ENCODE measurements at places on chromosomes 1 and 21.

DNA sequence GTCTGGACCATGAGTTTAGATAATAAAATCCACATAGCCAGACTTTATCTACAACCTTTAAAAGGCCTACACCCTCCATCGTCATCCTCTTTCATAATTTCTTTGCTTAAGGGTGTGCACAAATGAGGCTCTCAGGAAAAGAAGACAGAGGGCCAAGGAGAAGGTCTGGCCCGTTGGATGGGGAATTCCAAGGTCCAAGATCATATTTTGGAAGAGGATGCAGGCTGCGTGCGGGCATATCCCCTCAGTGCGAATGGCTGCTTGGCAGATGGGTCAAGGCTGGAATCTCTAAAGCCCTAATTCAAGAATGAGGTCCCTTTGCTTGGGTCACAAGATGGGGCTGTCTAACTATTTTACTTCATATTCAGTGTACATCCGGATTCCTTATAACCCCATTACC lies 782.2 kb upstream of the NCAM2 start:
- DNase-seq: no peak

GRCh38 chr1:109252893-109253802 lies 3.8 kb downstream of the CELSR2 start:
- no peak for DNase-seq

DNA sequence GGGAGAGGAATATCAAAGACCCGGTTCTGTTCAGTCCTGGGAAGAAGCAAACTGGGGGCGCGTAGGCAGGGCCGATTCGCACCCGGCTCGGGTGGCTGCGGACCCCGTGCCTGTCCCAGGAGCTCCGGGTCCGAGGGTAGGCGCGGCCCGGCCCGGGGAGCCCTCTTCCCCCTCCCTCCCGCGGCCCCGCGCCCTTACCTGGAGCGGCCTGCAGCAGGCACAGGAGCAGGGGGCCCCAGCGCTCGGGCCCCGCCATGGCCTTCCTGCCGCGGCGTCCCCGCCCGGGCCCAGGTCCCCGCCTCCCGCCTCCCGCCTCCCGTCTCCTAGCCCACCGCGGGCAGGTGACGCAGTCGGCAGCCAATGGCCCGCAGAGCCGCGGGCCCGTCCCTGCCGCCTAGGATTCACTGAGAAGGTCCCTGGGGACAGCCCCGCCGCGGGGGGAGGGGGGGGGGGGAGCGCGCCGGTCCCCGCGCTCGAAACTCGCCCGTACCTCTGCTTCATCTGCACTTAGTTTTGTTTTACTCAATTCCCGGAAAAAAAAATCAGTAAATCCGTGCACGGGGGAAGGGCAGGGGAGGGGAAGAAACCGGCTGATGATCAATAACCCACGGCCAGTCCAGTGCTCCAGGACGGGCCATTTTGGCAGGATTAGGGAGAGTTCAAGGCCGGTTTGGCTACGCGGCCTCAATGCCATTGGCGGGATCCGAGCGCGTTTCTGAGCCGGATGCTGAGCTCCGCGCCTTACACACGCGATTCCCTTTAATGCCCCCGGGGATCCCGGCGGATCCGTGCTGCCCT lies at the start of gene IFNLR1:
Gene IFNLR1, minus strand, starts transcription at position 297 of the 798 bp plus-strand sequence. Its CDS starts 41 bp downstream, at position 256.
- DNase-seq: peak; percentile 86

DNA sequence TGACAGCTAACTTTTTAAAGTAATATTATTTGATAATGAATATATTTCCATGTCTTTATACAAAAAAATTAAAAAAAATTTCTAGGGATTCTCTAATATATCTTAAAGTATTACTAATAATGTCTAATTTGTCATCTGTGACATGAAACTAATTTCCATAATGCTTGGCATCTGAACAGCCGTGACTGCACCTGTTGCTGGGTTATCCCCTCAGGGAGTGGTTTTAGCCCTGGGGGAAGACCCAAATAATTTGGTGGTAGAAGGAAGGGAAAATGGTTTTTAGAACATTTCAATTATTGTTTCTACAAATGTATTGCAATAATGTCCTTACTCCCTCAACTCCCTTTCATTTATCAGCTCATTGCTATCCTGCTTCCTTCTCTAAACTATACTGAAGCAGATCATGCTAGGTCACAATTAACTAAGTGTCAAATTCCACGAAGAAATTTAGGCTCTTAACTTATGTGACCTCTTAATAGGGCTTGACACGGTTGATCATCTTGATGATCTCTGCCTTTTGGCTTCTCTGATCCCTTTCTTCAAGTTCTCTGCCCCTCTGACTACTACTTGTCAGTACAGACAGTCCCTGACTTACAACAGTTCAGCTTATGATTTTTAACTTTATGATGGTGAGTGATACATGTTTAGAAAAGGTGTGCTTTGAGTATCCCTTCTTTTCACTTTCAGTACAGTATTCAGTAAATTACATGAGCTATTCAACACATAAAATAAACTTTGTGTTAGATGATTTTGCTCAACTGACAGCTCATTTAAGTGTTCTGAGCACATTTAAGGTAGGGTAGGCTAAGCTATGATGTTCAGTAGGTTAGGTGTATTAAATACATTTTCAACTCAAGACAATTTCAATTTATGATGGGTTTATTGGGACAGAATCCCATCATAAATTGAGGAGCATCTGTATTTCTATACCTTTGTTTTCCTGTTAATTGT lies 26.4 kb upstream of the DPH5 start:
- no peak for DNase-seq

DNA sequence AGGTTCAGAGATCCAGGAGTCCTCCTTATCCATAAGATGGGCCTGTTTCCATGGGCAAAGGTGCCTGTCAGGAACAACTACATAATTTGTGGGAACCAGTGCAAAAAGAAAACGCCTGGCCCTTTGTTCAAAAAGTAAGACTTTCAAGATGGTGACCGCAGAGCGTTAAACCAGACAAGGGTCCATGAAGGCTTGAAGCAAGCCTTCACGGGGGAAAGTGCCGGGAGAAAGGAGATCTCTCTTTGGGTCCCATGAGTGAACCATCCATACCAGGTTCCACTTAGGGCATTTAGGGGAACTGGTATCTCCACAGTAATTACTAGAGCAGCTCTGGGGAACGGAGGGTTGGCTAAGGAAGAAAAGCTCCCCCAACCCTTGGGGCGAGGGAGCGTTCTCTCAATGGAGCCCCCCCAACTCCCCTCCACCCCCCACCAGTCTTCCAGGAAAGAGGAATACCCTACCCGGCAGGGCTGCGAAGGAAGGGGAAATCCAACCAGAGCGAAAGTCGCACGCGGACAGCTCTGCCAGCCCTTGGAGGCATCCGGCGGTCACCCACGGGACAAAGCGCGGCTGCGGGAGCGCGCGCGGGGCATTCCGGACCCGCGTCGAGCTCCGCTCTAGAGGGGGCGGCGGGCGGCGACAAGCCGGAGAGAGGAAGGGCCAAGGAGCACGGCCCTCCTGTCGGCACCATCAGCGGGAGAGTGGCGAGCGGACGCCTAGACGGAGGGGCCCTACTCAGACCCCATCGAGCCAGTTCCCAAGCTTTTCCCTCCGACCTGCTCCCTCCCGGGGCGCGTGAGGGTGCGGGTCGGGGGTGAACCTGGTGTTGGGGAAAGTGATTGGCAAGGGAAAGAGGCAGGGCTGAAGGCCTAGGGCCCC lies 687 bp upstream of the RASSF5 start:
- DNase-seq: peak; percentile 34

- DNase-seq: no peak
These were observed 27.2 kb downstream of the PUM1 start for GRCh38 chr1:31038360-31038759.

Data from stimulated activated CD4-positive, alpha-beta T cell treated with anti-CD3 and anti-CD28 coated beads, Interleukin-2, amount 100 ng/mL, for 24 hours (primary cell).